ENCODE measurements at places on chromosomes 4 and X.

DNA sequence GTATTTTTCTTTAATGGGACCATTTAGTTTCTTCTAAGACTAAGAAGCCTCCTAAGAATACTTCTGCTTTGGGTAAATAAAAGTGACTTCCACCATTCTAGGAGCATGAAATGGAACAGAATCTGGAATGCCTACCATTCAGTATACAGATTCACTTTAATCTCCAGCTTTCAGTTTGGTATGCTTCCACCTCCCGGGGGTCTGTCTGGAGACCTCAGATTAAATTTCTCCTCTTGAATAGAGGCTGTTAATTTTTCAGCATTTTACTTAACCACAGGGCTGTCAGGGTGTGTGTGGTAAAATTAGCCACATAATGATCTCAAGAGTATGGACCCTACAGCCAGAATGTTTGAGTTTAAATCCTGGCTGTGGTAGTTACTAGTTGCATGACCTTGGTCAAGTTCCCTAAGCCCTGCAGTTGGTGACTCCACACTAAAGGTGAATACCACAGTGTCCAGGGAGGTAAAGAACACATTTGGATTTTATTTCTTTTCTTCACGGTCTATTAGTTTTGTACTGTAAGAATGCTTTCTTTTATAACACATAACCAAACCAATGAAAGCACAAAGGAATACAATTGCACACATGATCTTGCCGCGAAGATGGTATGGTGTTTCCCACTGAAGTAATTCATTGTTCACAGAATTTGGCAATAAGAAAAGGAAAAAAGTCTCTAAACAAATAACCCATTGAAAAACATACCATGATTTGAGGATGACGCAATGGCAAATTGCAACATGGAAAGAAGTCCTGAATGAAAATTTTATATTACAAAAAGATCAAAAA is 37.3 kb upstream of the TRIM2 start:
- DNase-seq, result no peak

DNA sequence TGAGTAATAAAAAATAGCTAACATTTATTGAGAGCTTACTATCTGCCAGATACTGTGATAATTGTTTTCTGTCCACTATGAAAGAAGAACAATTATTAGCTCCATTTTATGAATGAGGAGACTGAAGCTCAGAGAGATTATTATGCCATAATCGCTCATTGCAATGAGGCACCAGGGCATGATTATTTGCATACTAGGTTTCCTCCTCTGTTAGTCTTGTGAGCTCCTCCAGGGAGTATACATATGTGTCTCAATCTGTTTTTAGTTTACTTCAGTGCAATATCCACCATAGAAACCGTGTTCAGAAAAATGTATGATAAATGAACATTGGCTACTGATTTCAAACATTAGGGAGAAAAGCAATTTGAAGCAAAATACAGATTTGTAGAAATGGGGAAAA is 139.4 kb upstream of the OTUD4 start:
- no peak for DNase-seq

DNA sequence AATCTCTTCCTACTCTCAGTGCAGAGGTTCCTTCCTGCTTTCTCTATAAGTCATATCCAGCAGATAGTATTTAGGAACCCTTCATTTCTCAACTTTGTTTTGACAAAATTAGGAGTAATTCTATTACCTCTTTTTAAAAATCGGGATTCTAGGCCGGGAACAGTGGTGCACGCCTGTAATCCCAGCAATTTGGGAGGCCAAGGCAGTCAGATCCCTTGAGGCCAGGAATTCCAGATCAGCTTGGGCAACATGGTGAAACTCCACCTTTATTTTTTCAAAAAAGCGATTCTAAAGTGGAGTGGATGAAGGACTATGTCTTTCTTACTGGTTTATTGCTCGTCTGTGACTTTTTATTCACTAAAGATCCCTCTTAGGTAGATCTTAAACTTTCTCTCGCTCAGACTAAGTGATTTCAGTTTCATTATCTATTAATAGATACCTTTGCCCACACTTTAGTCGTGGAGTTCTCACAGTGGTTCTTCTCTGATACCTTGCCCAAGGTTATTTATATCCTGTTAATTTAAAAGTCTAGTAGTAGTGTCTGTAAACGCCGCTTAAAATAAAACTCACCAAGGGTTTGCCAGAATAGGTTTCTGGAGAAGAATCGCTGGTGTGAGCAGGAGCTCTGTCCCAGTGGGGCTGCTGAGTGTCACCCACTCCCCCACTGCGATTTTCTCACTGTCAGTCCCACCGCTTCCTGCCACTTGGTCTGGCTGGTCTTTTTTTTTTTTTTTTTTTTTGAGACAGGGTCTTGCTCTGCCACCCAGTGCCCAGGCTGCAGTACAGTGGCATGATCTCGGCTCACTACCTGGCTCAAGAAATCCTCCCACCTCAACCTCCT is 27.0 kb upstream of the TMEM131L start:
- no peak for DNase-seq

GRCh38 chrX:38127961-38128360 is 92.7 kb downstream of the SRPX start:
- no peak for DNase-seq

DNA sequence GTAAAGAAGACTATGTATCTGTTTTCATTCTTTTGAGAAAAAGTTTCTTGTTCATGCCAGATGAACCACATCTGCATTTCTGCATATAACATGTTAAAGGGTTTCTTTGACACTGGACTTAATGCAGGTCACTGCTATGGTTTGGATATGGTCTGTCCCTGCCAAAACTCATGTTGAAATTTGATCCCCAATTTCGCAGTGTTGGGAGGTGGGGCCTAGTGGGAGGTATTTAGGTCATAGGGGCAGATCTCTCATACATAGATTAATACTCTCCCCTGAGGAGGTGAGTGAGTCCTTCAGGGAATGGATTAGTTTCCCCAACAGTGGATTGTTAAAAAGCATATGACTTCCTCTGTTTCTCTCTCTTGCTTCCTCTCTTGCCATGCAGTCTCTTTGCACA is 45.9 kb upstream of the TMEM33 start:
- DNase-seq, result no peak

DNA sequence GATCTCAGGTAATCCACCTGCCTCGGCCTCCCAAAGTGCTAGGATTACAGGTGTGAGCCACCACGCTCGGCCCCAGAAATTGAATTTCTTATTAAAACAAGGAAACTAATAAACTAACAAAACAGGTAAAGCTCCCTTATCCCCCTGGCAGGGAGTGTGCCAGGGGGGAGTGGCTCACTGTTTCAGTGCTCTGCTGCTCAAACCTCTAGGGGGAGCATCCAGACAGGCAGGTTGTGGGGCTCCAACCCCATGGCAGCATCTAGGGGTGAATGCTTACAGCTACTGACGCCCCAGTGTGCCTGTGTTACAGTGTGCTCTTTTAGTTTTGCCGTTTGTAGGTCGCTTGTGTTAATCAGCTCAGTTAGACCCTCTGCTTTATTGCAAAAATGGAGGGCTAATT is 605.0 kb downstream of the GABRG1 start:
- DNase-seq, result no peak

DNA sequence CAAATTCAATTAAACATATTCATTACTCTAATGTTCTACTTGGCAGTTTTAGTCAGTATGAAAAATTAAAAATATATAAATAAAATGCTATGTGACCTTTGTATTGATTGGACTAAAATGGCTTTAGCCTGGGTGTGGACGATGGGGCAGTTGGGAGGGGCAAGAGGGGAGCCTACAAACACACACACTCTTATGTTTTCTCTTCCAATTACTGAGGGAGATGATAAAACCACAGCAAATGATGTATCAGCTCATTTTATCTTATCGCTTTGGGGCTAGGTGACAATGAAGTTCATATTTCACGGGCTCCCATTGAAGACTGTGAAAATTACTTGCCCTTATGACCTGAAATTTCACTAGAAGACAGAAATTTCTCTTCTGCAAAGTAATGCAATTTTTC is 84.3 kb upstream of the MAB21L2 start:
- DNase-seq, result no peak

GRCh38 chr4:78971776-78972175 is 32.5 kb upstream of the PAQR3 start:
- no peak for DNase-seq

- DNase-seq, result no peak
Measured at GRCh38 chr4:26035921-26036320, 121.9 kb downstream of the SMIM20 start.

DNA sequence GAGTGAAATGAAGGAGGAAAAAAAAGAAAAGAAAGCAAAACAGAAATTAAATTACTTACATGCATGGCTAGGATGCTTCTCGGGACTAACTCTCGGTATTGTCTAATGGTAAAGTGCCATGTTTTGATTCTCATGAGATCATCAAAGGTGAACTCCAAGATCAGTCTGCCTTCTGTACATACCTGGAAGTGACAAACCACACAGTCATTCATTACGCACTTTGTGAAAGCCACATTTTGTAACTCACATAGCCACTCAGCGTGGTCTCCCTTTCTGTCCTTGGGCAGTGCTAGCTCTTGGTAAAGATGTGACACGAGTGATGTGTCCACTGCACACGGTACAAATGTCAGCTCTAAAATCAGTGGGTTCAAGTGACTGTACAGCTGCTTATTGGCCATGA is 309.8 kb downstream of the LDB2 start:
- no peak for DNase-seq

DNA sequence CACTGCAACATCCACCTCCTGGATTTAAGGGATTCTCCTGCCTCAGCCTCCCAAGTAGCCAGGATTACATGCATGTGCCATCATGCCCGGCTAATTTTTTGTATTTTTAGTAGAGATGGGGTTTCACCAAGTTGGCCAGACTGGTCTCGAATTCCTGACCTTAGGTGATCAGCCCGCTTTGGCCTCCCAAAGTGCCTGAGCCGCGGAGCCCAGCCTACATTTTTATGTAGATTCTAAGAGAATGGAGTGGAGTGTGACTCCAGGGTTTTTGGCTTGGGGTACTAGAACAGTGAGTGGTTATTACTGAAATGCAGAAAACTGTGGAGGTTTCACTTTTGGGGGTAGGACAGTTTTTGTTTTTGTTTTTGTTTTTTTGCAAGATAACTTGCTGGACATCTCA is 806.0 kb downstream of the ADGRL3 start:
- no peak for DNase-seq

DNA sequence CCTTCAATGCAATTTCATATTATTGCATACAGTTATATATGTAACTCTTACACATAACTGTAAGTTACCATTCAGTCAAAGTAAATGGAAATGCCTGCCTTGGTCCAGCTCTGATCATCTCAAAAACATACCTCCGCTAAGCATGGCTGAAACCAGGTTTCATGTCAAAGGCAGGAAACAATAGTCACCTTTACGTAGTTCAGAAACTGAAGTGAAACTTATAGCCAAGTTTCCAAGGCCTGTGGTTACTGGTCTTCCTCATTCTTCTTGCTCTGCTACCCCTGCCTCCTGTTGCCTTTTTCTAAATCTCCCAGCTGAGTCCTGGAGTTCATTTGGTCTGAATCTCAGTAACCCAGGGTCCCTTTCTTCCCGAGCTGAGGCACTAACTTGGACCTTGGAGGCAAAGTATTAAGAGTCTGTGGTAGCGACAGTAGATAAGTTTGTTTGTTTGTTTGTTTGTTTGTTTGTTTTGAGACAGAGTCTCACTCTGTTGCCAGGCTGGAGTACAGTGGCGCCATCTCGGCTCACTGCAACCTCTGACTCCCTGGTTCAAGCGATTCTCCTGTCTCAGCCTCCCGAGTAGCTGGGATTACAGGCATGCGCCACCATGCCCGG is 30.8 kb downstream of the DAPP1 start:
- DNase-seq, result no peak

Measured in GM04504 (cell line).